ENCODE measurements at places on chromosomes 13 and 19.

DNA sequence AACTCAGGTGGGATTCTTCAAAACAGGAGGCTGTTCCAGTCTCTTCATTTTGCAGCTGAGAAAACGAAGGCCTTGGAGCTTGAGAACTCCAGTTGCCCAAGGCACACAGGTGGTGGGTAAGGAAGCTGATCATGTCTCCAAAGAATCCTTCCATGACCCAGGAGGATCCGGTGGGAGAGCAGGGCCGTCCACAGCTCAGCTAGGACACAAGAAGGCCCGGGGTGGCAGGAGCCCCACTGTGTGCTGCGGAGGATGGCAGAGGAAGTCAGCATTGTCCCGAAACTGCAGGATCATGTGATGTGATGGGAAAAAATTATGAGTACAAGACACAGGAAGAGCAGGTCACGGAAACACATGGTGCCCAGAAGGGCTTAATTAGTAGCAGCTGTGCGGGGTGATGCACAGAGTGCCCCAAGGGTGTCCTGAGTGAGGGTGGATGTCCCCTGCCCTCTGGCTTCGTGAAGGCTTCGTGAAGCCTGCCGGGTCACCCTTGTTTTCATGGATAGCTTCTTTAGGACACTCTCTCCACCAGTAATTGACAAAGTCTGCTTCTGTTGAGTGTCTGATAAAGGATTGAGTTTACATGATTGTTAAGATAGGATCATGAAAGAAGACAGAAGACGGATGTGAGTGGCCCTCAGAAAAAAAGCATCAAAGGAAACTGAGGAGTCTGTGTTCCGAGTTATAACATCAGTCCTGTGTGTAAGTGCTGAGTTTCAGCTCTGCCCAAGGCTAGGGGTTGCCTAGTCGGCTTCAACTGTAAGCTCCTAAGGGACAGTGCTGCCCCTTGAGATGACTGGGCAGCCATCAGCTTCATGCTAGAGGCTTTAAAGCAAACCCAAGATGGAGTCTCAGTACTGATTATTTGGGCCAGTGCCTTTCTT is 33.8 kb upstream of the SACS start:
- DNase-seq = no peak

GRCh38 chr19:34676697-34677385 is at the start of gene SCGB2B2:
TSS of gene SCGB2B2 (minus strand) at chr19:34677159. CDS start at chr19:34594563, 82,596 bp downstream.
- no peak for DNase-seq

DNA sequence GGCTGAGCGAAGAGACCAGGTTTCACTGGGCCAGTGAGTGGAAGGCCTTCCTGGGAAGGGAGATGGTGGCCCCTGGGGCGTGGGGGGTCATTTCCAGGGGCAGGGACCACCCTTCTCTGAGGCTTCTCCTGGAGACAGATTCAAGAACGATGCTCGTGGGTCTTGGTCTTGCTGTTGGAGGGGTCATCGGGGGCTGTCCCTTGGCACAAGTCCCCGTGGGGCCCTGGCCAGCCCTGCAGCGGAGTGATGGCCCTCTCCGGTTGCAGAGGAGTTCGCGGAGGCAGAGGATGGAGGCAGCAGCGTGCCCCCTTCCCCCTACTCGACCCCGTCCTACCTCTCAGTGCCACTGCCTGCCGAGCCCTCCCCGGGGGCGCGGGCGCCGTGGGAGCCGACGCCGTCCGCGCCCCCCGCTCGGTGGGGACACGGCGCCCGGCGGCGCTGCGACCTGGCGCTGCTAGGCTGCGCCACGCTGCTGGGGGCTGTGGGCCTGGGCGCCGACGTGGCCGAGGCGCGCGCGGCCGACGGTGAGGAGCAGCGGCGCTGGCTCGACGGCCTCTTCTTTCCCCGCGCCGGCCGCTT is 4.8 kb downstream of the TTC9B start:
- no peak for DNase-seq

- DNase-seq = peak; percentile 46
Measured at GRCh38 chr19:1767464-1767933, 14.2 kb downstream of the ONECUT3 start.

DNA sequence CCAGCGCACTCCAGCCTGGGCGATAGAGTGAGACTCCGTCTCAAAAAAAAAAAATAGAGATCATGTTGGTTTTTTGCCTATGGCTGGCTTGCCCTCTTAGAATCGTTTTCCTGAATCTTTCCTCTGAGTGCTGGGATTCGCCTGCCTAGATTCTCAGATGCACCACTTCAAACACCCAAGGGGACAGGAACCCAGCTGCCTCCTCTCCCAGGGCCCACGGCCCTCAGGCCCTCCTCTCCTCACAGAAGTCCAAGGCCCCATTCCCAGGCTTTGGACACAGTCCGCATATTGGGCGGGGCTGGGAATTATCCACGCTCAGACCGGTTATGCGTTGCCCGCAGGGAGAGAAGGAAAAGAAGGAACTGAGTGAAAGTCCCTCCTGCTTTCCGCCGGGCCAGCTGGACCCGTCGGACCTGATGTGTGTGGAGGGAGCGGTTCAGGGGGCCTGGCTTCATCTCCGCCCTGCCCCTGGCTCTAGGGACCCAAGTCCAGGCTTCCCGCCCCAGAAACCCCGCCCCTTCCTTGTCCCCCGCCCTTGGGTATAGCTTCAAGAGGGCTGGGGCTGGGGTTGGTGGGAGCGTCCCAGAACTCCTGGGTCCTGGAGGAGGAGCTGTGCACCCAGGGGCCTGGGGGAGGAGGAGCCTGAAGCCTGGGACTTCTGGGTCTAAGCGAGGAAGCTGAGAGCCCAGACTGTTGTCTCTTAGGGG is 5.8 kb downstream of the PPFIA3 start:
- DNase-seq = no peak

DNA sequence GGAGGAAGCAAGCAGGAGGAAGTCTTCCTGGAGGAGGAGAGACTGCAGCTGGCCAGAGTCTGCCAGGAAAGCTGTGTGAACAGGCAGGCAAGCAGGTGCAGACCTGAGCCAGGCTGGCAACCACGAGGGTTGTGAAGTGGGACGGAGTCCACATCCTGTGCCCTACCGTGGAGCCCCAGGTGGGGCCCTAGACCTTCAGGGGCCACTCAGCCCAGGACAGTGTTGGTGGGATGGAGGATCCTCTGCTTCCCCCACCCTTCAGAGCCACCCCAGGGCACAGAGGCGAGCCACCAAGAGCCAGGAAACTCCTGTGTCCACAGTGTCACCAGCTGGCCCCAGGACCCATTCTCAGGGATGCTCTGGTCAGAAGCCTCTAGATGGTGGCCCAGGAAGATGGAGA is 8.4 kb upstream of the VSTM2B start:
- no peak for DNase-seq

GRCh38 chr19:36973021-36973843 is 57.1 kb downstream of the ZNF568 start:
- peak; percentile 58 for DNase-seq

DNA sequence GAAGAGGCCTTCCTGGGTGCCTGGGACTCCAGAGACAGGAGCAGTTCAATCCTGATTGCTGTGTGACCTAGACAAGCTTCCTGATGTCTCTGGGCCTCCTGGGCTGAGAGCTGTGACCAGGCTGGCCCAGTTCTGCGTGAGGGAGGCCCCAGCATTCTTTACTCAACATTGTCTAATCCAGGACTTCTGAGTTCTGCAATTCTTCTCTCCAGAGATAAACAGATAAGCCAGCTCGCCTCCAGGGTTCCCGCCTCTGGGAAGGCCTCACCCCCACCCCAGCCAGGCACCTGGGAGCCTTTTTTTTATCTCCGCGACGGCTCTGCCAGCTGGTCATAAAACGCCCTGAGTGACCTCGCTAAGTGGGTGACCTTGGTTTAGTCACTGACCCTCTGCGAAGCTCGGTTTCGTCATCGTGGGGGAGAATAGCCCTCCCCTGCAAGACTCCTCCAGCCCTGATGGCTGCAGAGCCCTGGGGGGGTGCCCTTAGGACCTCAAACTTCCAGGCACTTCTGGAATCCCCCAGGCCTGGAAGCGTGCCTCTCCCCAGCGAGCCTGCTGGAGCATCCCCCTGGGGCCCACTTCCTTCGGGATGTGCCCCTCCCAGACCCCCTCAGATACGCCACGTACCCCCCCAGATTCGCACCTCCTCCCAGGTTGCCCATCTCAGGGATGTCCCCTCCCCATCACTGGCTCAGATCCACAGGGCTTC is 1.9 kb downstream of the SULT2B1 start:
- DNase-seq = no peak

- DNase-seq = no peak
Measured at GRCh38 chr19:23991170-23991569, 76.5 kb downstream of the ZNF726 start.

DNA sequence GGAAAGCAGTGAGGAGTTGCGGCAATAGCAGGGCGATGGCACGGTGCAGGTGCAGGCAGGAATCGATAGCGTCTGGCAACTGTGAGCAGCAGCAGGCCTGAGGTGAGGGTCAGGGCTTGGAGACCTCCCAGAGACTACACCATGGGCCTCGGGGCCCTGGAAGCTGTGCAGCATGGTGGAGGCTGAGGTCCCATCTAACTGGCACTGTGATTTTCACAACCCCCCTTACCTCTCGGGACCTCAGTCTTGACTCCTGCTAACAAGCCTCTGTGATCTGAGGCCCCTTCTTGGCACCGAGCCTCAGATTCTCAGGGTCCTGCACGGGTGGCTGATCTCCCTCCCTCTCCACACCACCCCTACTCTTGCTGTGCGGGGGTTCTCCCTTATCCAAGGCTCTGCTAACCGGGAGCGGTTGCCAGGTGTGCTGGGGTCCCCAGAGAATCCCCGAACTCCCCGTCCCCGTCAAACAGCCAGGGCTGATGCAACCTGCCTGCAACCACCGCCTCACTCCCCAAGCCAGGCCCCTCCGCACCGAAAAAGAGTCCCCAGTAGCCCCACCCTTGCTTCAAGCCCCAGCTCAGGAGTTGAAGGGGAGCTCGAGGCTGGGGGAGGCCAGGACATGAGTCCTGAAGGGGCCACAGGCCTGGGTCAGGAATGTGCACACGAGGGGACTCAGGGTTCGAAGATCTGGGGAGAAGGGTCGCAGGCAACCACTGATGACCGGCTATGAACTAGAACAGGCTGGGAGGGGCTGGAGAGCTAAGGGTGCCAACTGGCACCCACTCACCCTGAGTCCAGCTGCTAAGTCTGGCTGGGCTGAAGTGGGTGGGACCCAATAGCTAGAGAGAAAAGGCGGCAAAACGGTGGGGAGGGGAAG is 4.8 kb upstream of the ATF5 start:
- no peak for DNase-seq

- no peak for DNase-seq
Measured at GRCh38 chr13:80196756-80197155, 144.2 kb downstream of the SPRY2 start.

GRCh38 chr13:95740979-95741320 is 64.0 kb downstream of the DNAJC3 start:
- no peak for DNase-seq

- no peak for DNase-seq
Measured at GRCh38 chr19:6734096-6734696, 3.2 kb downstream of the GPR108 start.

DNA sequence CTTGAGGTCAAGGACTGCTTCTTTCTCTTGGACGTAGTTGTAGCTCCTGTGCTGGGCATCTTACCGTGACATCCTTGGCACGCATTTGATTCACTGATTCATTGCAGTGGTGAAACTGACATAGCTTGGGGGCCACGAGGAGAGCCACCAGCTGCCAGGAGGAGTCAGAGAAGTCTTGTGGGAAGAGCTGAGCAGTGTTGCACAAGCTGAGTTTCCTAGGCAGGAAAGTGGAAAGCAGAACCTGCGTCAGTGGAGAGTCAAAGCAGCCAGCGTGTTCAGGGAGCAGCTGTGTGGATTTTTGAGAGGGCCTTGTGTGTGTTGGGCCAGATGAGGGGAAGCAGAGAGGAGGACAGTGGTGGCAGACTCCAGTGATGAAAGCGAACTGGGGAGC is 5.3 kb upstream of the GPR183 start:
- no peak for DNase-seq

GRCh38 chr13:73133531-73133930 is 74.7 kb downstream of the KLF5 start:
- no peak for DNase-seq

DNA sequence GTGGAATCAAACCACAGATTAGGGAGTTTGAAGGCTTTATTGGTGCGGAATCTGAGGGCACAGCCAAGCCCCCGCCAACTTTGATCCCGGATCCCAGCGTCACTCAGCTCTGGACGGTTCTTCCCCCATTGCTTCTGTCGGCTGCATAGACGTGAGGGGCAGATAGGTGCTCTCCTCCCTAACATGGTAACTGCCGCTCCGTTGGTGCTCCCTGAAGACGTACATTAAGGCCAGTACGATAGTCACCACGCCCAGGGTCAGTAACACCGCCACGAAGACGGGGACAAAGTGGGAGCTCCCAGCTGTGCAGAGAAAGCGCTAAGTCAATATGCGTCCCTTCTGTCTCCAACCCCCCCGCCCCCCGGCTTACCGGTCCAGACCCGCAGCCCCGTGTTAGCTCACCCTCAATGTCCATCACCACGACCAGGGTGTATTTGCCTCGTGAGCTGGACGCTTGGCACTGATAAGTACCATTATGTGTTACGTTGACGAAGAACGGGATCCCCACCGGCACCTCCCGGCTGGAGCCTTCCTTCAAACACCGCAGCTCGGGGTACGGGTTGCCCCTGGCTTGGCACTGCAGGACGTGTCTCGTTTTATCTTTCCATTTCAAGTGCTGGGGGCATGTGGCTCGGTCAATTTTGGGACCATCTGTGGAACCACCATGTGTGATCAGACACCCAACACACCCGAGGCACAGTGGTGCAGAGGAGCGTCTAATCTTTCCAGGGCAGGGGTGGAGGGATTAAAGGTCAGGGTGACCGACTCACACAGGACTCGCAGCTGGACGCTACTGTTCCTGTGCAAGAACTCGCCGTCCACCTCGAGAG is 644 bp upstream of the RAVER1 start:
- DNase-seq = no peak

DNA sequence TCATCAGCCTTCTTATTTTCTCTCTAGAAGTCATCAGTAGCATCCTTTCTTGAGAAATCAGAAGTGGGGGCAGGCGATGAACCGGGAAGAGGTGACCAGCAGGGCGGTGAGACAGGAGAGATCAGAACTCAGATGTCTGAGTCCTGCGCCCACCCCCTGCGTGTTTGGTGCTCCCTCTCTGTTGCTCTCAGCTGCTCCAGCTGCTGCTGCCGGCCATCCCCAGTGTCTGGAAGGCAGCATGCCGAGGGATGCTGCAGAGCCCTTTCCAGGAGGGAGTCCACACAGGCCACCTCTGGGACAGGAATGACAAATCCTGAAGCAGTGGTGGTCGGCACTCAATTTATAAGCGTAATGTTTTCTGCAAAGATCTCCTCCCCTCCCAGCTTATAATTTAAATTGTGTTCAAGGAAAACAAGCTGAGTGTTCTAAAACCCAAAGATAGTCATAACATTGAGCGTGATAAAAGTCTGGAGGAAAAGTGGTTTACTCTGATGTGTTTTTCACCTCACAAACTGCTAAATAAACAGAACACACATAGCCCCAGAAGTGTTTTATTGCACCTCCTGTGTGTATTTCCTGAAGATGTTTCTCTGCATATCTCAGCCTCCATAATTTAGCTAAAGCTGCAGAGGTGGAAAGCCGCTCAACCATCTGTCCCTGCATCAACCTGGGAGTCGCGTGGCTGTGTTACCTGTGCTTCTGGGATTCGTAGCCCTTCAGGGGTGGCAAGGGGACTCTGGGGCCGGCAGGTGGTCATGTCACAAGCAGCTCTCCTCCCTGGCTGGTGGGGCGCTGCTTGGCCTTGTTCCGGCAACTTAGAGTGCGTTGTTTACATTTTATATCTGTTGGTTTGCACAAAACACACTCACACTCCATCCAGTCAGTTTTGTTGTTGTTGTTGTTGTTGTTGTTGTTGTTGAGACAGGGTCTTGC is 191.2 kb downstream of the USP12 start:
- DNase-seq = no peak
